ENCODE measurements at places on chromosomes 3 and 15. TPM values are rescaled to one million over a fixed set of nuclear protein-coding genes. Genes with fewer than 3 reads are reported as not detected.

GRCh38 chr3:10890665-10891064 is 74.6 kb downstream of the SLC6A11 start:
- H3K4me3 ChIP-seq: no peak overlapping the region
- H3K36me3 ChIP-seq: no peaks in the 10 kb centered on the region
- no peaks in the 10 kb centered on the region for H3K27me3 ChIP-seq
- DNase-seq: no peak
- H3K27ac ChIP-seq: no peak overlapping the region

DNA sequence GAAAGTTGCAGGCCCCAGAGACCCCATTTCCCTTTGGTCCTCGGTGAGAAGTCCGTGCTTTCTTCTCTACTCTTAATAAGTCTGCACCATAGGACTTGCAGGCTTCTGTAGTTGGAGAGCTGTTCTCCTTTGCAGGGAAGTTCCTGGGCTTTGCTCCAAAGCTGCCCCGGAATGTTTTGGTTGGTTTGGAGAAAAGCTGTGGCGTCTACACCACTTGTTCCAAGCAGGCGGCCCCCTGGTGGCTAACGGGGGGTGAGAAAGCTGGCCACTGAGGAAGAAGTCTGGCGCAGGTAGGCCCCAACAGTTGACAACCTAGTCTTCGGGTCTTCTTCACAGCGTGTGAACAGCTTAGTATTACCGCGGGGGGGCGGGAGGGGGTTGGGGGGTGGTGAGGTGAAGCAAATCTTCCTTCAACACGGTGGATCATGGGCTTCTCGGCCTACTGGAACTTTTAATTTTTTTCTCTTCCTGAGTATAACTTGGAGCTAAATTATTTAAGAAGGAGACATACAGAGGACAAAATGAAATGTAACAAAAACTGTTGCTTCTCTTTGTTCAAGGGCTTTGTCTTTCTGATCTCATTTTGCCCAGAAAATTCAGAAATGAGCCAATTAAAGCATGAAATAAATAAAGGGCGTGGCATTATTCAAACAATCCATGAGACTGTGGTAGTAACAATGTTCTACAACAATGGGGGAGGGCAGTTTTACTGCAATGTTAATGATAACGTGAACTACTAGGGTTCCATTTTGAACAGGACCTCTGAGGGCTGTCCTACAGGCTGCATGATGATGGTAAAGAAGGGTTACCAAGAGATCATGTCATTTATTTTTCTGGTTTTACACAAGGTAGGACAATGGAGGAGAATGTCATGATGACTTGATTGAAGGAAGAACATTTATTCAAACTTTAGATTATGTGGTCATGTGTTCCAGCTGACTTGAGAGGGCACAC is 2.2 kb upstream of the THRB start:
- H3K27me3 ChIP-seq: no peaks in the 10 kb centered on the region
- no peak overlapping the region for H3K27ac ChIP-seq
- peaks cover 4% of the 10 kb centered on the region for H3K4me1 ChIP-seq
- peak; percentile 84 for DNase-seq

- no peak overlapping the region for H3K4me3 ChIP-seq
- no peak overlapping the region for H3K27ac ChIP-seq
- no peaks in the 10 kb centered on the region for H3K27me3 ChIP-seq
- DNase-seq: no peak
Measured at GRCh38 chr15:37246065-37246464, 145.7 kb upstream of the MEIS2 start.

DNA sequence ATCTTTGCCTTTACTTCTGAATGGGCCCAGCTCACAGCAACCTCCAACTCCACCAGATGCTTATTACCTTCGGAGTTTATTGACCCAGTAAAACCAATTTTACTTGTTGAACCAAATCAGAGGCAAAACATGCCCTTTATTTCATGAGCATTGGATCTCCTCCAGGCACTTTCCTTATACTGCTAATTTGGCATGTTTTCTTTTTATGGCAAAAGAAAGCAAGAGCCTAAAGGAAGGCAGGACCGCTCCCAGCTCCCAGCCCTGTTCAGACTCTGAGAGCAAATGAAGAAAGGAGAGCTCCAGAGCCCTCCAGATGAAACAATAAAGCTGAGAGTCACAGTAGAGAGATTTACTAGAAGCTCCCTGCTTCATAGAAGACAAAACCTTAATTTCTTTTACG is 81.5 kb upstream of the NR2E3 start:
- no peaks in the 10 kb centered on the region for H3K27me3 ChIP-seq
- DNase-seq: no peak
- H3K27ac ChIP-seq: no peak overlapping the region

GRCh38 chr3:187957165-187957581 is 196.8 kb upstream of the LPP start:
- H3K27ac ChIP-seq: no peak overlapping the region
- H3K4me1 ChIP-seq: peaks cover 14% of the 10 kb centered on the region
- no peaks in the 10 kb centered on the region for H3K36me3 ChIP-seq
- DNase-seq: no peak

Gene ZNF662
- 9.6 TPM for total RNA-seq

DNA sequence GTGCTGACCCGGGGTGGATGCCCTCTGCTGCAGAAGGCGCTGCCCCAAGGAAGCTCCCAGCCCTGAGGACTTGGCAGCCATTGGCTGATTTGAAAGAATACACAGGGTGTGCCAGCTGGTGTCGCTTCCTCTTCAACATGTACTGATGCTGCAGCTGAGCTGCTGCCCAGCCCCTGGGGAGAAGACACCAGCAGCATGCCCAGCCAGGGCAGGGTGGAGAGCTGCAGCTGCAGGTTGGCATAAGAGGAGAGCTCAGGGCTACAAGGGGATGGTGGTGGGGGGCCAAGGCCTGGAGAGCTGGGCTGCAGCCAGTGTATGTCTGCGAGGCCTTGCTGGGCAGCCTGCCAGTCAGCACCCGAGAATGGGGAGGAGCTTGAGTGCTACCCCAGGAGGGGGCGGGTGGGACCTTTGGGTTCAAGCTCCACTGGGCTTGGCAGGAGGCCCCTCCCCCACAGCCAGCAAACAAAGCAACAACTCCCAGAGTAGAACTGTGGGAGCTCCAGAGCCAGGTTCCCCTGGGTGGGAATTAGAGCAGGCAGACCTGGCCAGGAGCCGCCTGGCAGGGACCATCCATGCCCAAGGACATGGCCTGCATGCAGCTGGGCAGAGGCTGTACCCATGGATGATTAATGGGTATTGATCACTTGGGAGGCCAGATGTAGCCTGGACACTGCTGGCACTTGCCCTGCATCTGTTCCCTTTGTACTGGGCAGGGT is 9.2 kb upstream of the SEMA4B start:
- no peaks in the 10 kb centered on the region for H3K36me3 ChIP-seq
- H3K4me1 ChIP-seq: peaks cover 30% of the 10 kb centered on the region
- no peaks in the 10 kb centered on the region for H3K27me3 ChIP-seq
- DNase-seq: peak; percentile 79
- no peak overlapping the region for H3K4me3 ChIP-seq

Gene PLA2G4D
- not detected for total RNA-seq

Gene HES1
- total RNA-seq: 43.6 TPM

DNA sequence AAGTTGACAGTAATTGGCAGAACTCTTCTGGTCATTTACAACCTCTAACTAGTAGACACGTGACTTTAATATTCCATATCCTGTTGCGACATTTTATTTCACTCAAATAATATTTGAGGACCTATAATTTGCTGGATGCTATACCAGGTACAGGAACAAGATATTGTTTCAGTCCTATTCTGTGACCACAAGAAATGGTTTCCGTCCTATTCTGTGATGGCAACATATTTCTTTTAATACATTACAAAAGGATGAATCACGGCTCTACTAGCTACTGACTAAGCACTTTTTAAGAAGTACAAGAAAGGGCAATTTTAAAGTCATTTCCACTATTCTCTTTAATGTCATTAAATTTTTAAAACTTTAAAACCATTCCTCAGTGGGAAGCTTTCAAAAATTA is 400.2 kb downstream of the CNTN3 start:
- no peak overlapping the region for H3K27ac ChIP-seq
- no peak overlapping the region for H3K4me3 ChIP-seq
- no peaks in the 10 kb centered on the region for H3K27me3 ChIP-seq
- no peaks in the 10 kb centered on the region for H3K4me1 ChIP-seq
- DNase-seq: no peak

DNA sequence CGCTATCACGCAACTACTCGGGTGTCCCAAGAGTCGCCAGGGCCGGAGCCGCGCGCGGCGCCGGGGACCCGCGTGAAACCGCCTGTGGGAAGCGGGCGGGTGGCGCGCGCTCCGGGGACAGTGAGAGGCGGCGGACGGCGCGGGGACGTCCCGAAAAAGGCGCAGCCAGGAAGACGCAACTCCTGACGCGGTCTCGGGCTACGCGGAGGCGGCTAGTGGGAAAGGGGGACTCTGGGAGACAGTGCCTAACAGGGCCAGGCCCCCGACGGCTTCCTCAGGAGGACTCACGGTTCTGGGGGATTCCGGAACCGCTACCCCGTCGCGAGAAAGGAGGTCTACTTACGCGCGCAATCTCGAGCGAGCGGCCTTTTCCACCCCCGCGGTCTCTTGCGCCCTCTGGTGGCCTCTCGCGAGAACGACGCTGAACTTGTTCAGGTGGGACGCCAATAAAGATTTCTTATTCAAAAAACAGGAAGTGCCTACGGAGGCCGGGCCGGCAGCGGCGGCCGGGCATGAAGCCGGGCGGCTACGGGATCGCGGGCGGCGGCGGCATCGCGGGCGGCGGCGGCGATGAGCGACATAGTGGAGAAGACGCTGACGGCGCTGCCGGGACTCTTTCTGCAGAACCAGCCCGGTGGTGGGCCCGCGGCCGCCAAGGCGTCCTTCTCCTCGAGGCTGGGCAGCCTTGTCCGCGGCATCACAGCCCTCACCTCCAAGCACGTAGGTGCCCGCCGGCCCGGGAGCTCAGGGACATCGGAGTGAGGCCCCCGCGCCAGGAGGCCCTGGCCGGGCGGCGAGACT is at the start of gene AP4E1:
AP4E1 (plus strand) TSS at position 475 of the 801 bp plus-strand sequence; CDS start at position 571, 96 bp downstream.
- peak within 1 kb of the TSS; percentile 93 for H3K27ac ChIP-seq
- peaks cover 29% of the 10 kb centered on the region for H3K4me1 ChIP-seq
- H3K36me3 ChIP-seq: peaks cover 21% of the 10 kb centered on the region
- H3K4me3 ChIP-seq: peak within 1 kb of the TSS; percentile 93
- peak; percentile 96 for DNase-seq
- no peaks in the 10 kb centered on the region for H3K27me3 ChIP-seq

- peaks cover 21% of the 10 kb centered on the region for H3K4me1 ChIP-seq
- peak overlapping the region; percentile 93 for H3K27ac ChIP-seq
- peak overlapping the region; percentile 92 for H3K4me3 ChIP-seq
- no peaks in the 10 kb centered on the region for H3K27me3 ChIP-seq
- no peaks in the 10 kb centered on the region for H3K36me3 ChIP-seq
Measured at GRCh38 chr15:72116731-72117485, 1.0 kb downstream of the MYO9A start.

- no peak overlapping the region for H3K27ac ChIP-seq
- DNase-seq: no peak
- H3K27me3 ChIP-seq: no peaks in the 10 kb centered on the region
- H3K4me1 ChIP-seq: peaks cover 46% of the 10 kb centered on the region
Measured at GRCh38 chr15:43795997-43796396, 3.9 kb downstream of the SERF2 start.

Gene AP3B2
- total RNA-seq: 3.8 TPM

Gene FOXB1
- total RNA-seq: not detected

DNA sequence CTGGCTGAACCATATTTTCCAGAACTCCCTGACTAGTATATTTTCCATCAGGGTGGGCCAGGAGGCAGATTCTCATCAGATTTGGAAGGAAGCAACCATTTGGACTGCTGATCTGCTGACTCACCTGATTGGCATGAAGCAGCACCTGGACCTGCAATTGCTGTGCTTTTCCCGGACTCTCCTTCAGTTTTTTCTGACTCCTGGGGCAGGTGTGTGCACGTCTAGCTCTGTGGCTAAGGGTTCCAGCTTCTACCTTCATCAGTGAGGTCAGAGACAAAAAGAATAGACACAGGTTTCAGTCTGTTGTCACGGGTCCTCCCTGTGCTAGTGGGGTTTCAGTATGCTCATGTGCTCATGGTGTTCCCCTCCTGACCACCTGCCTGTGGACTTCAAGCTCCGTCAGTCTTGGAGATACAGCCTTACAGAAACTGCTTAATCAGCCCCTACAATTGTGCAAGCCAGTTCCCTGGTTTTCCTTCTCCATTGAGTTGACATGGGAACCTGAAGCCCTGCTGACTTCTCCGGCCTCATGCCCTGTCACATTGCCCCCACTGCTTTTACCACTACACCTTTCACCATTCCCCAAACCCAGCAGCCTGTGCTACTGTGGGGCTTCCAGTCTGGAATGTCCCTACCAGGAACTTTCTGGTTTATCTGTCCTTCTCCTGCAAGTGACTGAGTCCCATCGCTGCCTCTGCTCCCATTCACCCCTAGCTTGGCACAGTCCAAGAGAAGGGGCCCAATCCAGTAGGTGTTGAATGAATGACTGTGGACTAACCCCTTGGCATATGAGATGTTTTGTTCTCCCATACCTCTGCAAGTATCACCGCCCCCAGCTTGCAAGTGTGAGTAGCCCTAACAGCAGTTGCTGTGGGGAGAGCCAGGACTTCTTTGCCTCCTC is 31.7 kb downstream of the HMCES start:
- H3K27ac ChIP-seq: no peak overlapping the region
- no peaks in the 10 kb centered on the region for H3K36me3 ChIP-seq
- peaks cover 17% of the 10 kb centered on the region for H3K4me1 ChIP-seq
- no peak overlapping the region for H3K4me3 ChIP-seq
- no peaks in the 10 kb centered on the region for H3K27me3 ChIP-seq
- DNase-seq: no peak

- H3K27me3 ChIP-seq: peaks cover 12% of the 10 kb centered on the region
- no peak for DNase-seq
- no peaks in the 10 kb centered on the region for H3K4me1 ChIP-seq
- H3K4me3 ChIP-seq: no peak overlapping the region
- no peaks in the 10 kb centered on the region for H3K36me3 ChIP-seq
Measured at GRCh38 chr3:44015170-44015569, 226.5 kb upstream of the TOPAZ1 start.

- H3K27me3 ChIP-seq: no peaks in the 10 kb centered on the region
- H3K36me3 ChIP-seq: no peaks in the 10 kb centered on the region
- H3K4me1 ChIP-seq: no peaks in the 10 kb centered on the region
- no peak overlapping the region for H3K4me3 ChIP-seq
Measured at GRCh38 chr15:78751602-78751979, 59.7 kb downstream of the ADAMTS7 start.

- H3K4me1 ChIP-seq: no peaks in the 10 kb centered on the region
- no peak overlapping the region for H3K27ac ChIP-seq
- DNase-seq: no peak
- no peaks in the 10 kb centered on the region for H3K36me3 ChIP-seq
- H3K27me3 ChIP-seq: no peaks in the 10 kb centered on the region
- no peak overlapping the region for H3K4me3 ChIP-seq
Measured at GRCh38 chr3:159923956-159924355, 64.7 kb upstream of the IL12A start.

DNA sequence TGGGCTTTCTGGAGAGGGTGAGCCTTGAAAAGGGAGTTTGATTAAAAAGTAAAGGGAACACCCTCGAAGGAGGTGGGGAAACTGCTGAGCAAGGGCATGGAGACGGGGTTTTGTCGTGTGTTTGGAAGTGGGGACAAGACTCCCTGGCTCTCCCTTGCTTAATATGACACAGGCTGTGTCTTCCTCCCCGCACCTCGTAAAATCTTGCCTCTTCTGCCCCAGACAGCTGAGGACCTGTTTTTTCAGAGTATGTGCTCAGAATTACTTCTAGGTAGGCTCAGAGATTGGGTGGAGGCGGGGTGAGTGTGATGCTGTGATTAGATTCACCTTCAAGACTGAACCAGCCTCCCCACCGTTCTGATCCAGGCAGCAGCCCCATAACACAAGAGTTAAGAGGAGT is 244.4 kb upstream of the TLE3 start:
- no peak overlapping the region for H3K27ac ChIP-seq
- DNase-seq: no peak
- no peak overlapping the region for H3K4me3 ChIP-seq
- no peaks in the 10 kb centered on the region for H3K36me3 ChIP-seq
- H3K4me1 ChIP-seq: peaks cover 14% of the 10 kb centered on the region
- H3K27me3 ChIP-seq: no peaks in the 10 kb centered on the region

Gene RLBP1
- total RNA-seq: not detected

Gene EPHB1
- total RNA-seq: 1.6 TPM

All from upper lobe of right lung (tissue), 1 donor.